ENCODE measurements at places on chromosomes 16 and 17. TPM values are rescaled to one million over a fixed set of nuclear protein-coding genes. Genes with fewer than 3 reads are reported as not detected.

The KRTAP2-2 gene
- total RNA-seq: not detected

The ANKRD40CL gene
- not detected for total RNA-seq

The KRT32 gene
- not detected for total RNA-seq

The TBC1D3C gene
- 0.32 TPM for total RNA-seq

Measured in left cardiac atrium (tissue), 4 donors.